Forelimb muscle (tissue), 1 donor: ENCODE measurements at places on chromosomes 13 and 19.

DNA sequence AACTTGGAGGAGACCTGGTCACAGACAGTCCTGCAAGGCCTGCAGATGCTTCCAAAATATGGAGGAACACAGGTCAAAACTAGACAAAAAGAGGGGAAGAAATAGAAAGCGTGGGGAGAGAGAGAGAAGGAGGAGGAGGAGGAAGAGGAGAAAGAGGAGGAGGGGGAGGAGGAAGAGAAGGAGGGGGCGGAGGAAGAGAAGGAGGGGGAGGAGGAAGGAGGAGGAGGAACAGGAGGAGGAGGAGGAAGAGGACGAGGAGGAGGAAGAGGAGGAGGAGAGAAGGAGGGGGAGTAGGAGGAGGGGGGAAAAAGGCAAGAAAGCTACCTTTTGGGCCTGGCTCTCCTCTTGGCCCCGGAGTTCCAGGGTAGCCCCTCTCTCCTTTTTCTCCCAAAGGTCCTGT is 105.8 kb downstream of the COL4A1 start:
- DNase-seq, result no peak

GRCh38 chr13:50378509-50379044 is 363.3 kb downstream of the KCNRG start:
- no peak for DNase-seq

- no peak for DNase-seq
Measured at GRCh38 chr13:23626700-23627099, 56.5 kb downstream of the TNFRSF19 start.

DNA sequence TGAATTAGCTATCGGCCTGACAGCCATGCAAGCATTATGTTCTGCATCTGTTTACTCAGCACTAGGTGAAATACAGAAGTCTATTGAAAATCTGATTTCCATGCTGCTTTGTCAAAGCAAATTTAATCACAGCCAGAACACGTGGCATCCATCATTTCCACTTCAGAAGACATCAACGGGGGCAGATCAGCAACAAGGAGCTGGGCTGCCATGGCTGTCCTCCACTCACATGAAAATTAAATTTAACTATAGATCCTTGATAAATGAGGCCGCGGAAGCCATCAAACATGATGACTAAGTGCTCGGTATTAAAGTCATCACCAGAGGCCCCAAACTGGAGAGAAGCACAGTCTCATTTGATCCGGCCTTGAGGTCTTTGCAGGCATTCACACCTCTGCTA is 443.5 kb downstream of the HS6ST3 start:
- DNase-seq, result no peak

DNA sequence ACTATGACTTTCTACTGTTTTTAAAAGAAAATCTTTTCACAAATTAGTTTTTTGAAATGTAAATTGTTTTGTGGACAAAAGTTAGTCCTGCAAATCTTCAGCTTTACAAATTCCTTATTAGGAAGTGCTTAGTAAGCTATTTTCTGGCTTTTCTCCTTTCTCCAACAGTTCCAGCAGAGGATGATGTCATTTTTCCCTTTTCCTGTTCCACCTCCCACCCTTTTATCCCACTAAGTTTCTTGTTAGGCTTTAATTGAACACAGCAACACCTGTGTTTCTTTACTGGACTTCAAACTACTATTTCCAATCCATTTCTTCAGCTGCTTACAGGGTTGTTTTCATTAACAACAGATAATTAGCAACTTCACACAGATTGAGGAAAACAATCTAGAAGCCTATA is 389.2 kb downstream of the NDFIP2 start:
- DNase-seq, result peak; percentile 36
